ENCODE measurements at places on chromosomes 11 and 22. TPM values are rescaled to one million over a fixed set of nuclear protein-coding genes. Genes with fewer than 3 reads are reported as not detected.

GRCh38 chr11:112150517-112150916, 13.4 kb downstream of the IL18 start:
- DNase-seq: no peak

DNA sequence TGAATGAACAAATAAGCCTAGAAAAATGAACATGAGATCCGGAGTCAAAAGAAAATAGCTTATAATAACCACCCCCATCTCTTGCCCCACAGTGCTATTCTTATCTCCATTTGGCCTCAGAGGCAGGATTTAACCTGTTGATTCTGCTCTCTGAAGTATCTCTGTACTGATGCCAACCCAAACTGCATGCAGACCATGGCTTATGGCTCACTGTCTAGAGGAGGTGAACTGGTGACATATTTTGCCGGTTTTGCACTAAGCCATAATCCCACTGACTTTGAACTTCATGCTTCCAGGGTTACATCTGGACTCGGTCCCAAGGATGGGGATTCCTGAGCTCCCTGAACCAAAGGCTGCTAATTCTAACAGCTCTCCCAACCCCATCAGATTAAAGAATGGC, 397.1 kb downstream of the TENM4 start:
- peak; percentile 46 for DNase-seq

DNA sequence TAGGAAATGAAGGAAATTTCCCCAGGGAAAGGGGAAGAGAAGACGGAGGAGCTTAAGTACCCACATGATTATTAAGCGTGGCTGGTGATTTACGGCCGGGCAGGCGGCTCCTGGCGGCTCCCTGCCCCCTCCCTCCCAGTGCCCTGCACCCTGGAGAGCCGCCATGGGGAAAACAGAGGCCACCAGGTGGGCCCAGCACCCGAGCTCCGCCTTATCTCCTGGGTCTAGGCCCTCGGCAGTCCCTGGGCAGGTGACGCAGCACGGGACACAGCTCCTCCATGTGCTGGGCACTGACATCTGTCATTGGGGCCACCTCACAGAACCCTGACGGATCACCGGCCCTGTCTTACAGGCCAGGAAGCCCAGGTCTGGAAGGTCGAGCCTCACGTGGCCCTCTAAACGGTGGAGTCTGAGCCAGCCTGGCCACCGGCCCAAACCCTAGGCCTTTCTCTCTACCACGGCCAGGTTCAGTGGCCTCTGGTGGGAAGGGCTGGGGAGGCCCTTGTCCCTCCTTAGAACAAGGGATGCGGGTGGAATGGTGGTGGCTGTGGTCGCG, 60.2 kb upstream of the PPARA start:
- no peak for DNase-seq

- no peak for DNase-seq
Observed at GRCh38 chr11:126162306-126163030, 49.0 kb downstream of the RPUSD4 start.

GRCh38 chr11:78525720-78526119, 48.9 kb downstream of the NARS2 start:
- no peak for DNase-seq

- DNase-seq: peak; percentile 76
Observed at GRCh38 chr22:44088976-44089570, 65.0 kb downstream of the PARVB start.

NFRKB gene
- total RNA-seq: 26.3 TPM

TMPRSS13 gene
- total RNA-seq: 0.53 TPM

- peak; percentile 64 for DNase-seq
Observed at GRCh38 chr11:8870411-8871170, 40.4 kb upstream of the AKIP1 start.

DNA sequence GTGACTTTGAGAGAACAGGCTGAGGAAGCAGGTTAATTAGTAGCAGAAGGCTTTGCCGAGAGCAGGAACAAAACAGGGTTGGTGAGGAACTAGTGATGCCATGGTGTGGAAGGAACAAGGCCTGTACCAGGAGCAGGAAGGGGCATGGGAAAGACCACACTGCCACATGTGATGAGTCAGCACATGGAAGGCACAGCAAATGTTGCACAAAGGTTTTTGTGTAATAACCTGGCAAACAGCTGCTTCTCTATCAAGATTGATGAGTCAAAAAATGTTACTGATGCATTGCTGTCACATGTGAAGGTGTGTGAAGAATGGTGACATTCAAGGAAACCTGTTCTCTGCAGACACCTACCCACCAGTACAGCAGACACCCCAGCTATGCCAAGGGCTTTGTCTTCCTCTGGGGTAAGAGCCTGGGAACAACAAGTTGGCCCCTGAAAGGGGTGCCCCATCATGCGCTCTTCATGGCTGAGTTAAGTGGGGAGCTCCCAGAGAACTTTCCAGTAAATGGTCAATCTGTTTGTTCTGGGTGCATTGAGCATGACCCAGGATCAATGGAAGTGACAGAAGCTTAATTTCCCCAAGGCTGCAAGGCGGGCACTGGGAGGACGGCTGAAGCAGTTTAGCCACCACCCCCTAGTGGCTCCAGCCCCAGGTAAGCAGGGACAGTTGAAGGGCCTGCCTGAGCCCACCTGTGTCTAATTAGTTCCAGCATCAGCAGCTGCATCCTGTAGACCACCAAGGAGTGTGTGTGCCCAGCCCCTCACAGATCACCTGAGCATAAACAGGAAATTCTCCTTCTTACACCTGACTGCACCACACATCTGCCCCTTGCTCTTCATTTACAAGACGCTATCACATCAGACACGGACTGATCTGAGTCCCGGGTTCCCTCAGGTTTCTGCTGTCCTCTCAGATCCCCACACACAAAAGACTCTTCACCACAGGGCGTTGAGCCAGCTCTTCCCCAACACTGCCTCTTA, 47.6 kb downstream of the GGTLC2 start:
- DNase-seq: peak; percentile 33

- DNase-seq: no peak
Observed at GRCh38 chr22:39146256-39147101, 6.0 kb downstream of the CBX7 start.

DNA sequence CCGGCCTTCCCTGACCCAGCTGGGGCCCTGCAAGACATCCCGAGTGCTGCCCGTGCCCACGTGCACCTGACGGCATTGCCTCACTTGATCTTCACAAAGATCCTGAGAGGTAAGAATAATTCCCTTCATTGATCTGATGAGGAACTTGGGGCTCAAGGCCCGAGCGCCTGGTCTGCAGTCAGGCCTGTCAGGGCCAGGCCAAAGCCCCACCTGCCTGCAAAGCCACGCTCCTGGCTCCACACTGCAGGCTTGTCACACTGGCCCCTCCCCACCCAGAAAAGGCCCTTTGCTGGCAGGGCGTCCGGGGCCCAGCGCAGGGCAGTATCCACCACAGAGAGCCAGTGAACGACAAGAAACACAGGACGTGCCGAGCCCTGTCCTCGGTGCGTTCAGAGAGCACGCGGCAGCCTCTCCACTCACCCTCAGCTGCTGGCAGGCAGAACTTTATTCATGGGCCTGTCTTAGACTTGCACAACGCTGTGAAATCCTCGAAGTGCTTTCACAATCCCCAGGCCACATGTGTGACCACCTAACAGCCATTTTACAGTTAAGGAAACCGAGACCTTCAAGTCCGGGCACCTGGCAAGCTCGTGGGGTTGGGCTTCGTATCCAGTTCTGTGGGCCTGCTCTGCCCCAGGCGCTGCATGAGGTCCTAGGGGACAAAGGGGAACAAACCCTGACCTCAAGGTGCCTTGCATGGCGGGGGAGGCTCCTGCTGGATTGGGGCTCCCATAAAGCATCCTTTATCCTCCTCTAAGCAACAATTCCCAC, 14.8 kb downstream of the KIAA0930 start:
- DNase-seq: peak; percentile 76

DNA sequence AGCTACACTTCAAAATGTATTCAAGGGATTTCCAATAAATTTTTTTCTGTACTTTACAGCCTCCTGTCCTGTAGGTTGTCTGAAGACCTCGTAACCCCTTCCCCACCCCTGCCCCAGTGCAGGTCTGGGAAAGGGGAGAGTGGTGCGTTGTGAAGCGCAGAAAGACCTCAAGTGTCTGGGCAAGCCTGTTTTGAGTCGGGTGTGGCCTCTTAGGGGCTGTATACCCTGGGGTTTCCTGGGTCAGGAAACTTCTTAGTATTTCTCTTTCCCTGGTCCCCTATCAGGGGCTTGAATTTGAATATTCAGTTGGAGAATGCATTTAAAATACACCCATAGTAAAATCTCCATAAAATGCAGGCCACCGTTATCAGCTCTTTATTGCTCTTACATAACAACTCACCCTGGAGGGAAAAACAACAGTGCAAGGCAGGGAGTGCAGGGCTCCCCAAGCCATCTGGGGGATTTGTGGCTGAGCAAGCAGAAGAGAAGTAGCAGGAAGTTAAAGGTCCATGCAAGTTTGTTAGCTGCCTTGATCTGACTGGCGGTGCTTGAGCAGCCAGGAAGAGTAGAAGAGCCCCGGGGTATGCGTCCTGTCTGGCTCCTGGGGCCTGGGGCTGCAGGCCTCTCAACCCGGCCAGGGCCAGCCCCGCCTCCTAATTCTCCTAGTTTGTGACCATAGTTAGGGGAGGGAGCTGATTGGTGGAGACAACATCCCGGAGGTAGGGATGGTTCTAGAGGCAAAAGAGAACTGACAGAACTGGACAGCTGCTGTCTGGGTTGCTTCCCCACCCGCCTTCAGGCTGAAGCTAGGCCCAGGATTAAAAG, 25.7 kb downstream of the ARHGAP1 start:
- peak; percentile 31 for DNase-seq

GRCh38 chr11:46407635-46408034, 16.1 kb upstream of the CHRM4 start:
- no peak for DNase-seq

DNA sequence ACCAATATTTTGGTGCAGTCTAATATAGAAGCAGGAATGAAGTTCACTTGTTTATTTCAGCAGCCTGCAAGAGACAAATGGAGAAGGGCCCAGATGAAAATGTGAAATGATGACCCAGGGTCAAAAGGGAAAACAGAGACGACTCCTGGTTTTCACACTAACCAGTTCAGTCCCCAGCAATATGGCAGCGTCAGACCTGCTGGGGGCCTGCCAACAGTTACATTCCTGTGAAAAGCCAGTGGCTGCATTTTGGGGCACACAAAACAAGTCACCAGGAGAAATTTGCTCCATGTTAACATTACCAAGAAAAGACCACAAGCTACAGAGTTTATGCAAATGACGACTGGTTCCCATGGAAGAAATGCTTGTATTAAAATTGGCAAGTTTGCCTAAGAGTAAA, 80.2 kb downstream of the CCDC34 start:
- DNase-seq: no peak
